A549 (cell line): ENCODE measurements at places on chromosomes 5 and 9. TPM values are rescaled to one million over a fixed set of nuclear protein-coding genes. Genes with fewer than 3 reads are reported as not detected.

Gene MAPKAP1
- 49.9 to 51.8 TPM (median 51.2 TPM) in 3 replicates for polyA plus RNA-seq

Gene ARPC5L
- polyA plus RNA-seq, result 59.4 to 65.6 TPM (median 59.9 TPM) in 3 replicates

Gene BHMT
- polyA plus RNA-seq, result not detected in 3 replicates

Gene P4HA2
- 35.1 to 40.3 TPM (median 36.4 TPM) in 3 replicates for polyA plus RNA-seq

Gene MARCOL
- 0.06 to 0.14 TPM (median 0.11 TPM) in 3 replicates for polyA plus RNA-seq

Gene TAF1L
- 0.01 TPM in 1 of 3 replicates, not detected in the others for polyA plus RNA-seq

Gene PCDHB8
- 0.37 to 0.50 TPM (median 0.44 TPM) in 3 replicates for polyA plus RNA-seq

Gene ANKRD31
- polyA plus RNA-seq, result 0.12 to 0.15 TPM (median 0.15 TPM) in 3 replicates

Gene DYNC2I2
- 113 to 117 TPM (median 114 TPM) in 3 replicates for polyA plus RNA-seq

DNA sequence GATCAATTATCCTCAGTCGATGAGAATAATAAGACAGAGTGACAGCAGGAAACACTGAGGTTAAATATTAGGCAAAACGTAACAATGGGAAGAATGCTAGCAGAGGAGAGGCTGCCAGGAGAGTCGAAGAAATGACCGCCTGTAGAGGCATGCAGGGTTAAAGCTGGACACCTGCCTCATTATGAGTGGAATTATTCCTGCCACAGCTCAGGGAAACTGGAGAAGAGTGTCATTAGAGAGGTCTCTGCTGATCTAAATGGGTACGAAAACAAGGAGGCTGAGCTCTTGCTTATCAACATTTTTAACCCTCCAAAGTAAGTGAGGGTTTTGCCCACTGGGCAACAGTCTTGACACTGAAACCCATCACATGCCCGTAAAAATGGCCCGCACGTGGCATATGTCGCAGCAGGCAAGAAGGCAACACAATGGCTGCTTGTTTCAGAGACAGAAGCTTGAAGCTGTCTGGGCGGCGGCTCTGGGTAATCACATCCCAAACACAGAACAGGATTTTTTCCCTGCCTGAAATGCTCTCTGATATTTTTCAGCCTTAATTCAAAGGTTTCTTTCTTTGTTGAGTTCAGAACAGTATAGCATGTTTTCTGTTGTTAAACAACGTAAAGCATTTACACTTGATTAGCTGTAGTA is 118.7 kb downstream of the MED27 start:
- DNase-seq, result no peak

- no peak for DNase-seq
Measured at GRCh38 chr9:107539427-107540163, 50.0 kb upstream of the KLF4 start.

GRCh38 chr9:2179567-2179966 is 164.4 kb downstream of the SMARCA2 start:
- DNase-seq, result no peak

- no peak for DNase-seq
Measured at GRCh38 chr5:106392766-106393165, 1278.0 kb downstream of the EFNA5 start.

DNA sequence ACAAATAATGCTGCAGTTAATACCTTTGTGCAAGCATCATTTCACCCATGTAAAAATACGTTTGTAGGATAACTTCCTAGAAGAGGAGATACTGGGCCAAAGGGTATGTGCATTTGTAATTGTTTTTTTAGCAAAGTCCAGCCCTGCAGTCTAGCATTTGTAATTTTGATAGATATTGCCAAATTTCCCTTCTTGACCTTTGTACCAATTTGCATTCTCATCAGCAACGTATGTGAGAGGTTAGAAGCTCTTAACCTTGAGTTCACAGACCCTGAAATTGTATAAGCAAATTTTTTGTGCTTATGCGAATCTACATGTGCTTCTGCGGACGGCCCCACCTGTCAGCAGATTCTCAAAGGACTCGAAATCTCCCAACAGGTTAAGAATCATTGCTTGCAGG is 18.6 kb upstream of the TOMM5 start:
- DNase-seq, result no peak

GRCh38 chr9:130090915-130091314 is 37.2 kb downstream of the GPR107 start:
- no peak for DNase-seq

GRCh38 chr9:72292874-72293607 is 72.0 kb downstream of the ZFAND5 start:
- DNase-seq, result peak; percentile 97
